NCI-H1436 treated with DMSO at 0.1 percent for 48 hours (cell line): ENCODE measurements at places on chromosomes 2 and 18.
A peak's percentile ranks its signal among the peaks of the same experiment; 100 is the strongest.

GRCh38 chr18:57029761-57030160, 117.1 kb upstream of the BOD1L2 start:
- DNase-seq: peak; percentile 13

DNA sequence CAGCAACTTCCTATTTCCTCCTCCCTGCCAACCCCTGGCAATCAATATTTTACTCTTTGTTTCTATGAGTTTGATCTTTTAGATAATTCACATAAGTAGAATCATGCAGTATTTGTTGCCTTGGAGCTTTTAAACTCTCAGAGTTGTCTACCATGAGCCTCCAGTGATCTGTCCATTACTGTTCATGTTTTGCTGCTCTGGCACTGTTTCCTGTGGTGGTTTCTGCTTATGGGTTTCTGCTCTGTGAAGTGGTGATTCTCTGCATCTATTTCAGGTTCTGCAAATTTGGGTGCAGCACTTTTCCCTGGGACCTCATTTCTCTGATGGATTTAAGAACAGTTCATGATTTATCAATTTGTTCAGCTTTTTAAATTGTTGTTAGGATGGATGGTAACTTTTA, 908.1 kb upstream of the FANCL start:
- no peak for DNase-seq

- DNase-seq: no peak
These were observed 77.4 kb upstream of the PPP1CB start for GRCh38 chr2:28674062-28674712.

DNA sequence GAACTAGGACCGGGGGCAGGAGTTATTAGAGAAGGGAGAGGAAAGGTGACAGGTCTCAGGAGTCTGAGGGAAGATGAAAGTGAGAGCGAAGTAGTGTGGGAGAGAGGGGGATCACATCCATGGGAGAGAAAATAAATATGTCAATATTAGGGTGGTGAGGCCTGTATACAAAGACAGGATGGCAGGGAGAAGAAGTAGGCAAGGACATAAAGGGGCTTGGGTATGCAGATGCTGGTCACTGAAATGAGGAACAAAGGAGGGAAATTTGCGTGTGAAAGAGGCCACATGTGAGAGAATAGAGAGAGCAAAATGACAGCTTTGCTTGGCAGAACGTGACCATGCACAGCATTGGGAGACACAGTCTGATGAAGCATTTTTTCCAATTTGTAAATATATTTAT, 13.6 kb downstream of the METAP1D start:
- DNase-seq: no peak

DNA sequence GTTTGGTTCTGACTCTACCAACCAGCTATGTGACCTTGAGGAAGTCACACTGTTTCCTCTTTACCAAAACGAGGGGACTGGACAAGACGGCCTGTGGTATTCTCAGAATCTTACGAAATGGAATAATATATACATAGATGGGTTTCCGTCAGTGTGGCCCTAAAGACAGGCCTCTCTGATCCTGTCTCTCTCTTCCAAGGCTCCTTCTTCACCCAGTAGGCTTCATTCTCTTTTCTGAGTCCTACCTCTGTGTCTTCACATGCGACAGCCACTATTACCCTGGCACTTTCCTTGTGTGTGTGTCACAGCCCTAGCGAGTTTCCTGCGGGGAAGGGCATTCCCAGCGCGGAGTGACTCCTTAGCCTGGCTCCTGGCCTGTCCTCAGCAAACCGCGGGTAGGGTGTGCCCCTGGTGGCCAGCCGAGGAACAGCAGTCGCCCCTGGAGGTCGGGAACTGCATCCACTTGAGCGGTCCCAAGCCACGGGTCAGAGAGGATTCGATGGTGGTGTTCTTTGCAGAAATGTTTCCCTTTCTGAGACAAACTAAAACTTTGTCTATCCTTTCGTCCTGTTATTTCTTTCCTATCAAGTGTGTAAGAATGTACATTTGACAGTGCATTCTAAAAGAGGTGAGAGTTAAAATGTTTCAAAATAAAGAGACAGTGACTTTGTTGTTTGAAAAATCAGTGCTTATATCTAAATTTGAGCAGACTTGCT, 63.3 kb downstream of the RAB31 start:
- no peak for DNase-seq

GRCh38 chr2:193885419-193885818, 1690.7 kb upstream of the TMEFF2 start:
- no peak for DNase-seq

- DNase-seq: no peak
These were observed 12.7 kb upstream of the CDH2 start for GRCh38 chr18:28189400-28190239.

DNA sequence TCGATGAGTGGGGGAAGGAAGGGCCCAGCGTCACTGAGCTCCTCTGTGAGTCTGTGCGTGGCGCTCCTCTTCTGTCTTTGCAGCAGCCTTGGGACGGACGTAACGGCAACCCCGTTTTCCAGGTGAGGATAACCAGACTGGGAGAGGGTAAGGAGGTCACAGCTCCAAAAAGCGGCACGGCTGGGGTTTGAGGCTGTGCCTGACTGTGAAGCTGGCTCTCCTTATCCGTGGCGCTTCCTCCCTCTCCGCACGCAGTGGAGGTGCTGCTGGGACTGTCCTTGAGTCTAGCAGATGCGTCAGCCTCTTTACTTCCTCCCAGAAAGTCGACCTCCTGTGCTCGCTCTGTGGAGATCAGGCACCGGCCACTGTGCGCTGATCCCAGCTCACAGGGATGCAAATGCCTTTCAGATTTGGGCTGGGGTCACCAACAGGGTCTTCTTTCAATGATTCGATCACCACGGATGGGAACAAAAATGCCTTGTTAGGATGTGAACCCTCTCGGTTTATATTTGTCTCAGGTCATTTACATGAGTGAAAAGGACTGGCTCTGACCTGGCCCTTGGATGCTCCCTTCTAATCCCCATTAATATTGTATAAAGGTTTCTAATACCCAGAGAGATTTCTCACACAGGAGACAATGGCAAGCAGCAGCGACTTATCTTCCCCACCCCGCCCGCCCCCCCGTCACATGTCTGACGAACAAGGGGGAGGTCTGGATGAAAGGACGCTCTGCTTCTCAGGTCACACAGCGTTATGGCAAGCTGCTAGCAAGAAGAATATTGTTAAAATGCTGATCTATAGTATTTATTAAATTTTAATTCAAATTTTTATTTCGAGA, 30.1 kb upstream of the E2F6 start:
- DNase-seq: no peak

DNA sequence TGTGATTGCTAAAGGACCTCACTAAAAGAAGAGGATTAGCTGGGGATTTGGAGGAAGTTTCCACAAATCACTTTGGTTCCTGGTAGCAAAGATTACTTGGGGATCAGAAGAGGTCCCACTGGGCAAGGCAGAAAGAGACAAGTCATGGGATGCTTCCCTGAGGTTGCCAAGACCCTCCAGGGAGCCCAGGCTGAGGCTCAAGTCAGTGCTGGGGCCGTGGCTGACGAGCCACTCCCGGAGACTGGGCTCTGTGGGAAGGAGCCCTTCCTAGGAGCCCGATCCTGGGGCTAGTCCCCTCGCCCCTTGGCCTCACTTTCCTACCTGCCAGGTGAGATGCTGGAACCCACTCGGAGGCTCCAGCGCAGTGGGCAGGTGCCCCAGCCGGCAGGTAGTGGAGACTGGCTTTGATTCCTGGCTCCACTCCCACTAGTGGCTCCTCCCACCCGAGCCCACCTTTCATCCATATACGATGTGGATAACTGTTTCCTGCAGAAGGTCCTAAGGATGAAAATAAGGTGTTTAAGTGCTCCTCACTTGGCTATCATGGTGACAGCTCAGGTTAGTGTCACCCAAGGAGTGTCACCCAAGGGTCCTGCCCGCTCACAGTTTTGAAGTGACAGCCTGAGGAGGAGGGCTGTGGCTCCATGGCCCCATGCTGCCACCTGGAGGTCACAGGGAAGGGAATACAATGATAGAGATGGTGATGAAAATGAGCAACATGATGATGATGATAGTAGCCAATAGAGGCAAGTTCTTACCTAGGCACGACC, 100.5 kb downstream of the CAPN13 start:
- DNase-seq: peak; percentile 42

- DNase-seq: no peak
These were observed 16.9 kb upstream of the TUBB6 start for GRCh38 chr18:12291161-12291560.

- DNase-seq: no peak
These were observed 10.2 kb upstream of the ATRAID start for GRCh38 chr2:27201675-27202074.

- no peak for DNase-seq
These were observed 335 bp downstream of the ERFE start for GRCh38 chr2:238159071-238159539.

- DNase-seq: no peak
These were observed 101.6 kb downstream of the SPTBN1 start for GRCh38 chr2:54557601-54558187.

GRCh38 chr18:23945416-23946079, 69.0 kb upstream of the TTC39C start:
- no peak for DNase-seq

DNA sequence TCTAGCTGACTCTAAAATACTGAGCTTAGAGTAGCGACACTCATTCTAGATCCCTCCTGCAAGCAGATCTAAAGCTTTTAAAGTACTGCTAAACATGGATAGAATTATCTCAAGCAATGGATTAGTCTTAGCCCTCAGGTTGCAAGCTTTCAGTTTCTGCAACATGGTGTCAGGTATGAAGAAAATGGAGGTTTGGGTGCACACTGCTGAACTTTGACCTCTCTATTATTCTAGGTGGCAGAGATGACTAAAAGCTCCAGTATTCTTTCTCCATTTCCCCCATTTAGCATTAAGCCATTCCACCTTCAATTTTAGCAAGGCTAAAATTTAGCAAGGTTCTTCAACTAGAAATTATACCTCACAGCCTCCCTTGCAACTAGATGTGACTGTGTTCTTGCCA, 117.0 kb downstream of the CACNB4 start:
- no peak for DNase-seq

GRCh38 chr2:148653437-148653836, 8.9 kb downstream of the EPC2 start:
- no peak for DNase-seq

DNA sequence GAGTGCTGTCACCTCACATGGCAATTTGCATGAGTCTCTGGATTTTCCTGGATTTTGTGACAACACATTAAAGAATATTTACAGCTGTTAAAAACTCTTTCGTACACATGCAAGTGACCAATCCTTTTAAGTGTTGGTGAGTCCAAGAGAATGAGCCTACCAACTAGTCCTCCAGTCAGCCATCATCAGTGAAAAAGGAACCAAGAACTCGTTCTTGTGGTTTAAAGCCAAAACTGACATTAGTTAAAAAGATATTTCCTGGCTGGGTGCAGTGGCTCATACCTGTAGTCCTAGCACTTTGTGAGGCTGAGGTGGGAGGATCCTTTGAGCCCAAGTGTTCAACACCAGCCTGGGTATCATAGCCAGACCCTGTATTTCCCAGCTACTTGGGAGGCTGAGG, 215.4 kb upstream of the ITGA4 start:
- DNase-seq: no peak

DNA sequence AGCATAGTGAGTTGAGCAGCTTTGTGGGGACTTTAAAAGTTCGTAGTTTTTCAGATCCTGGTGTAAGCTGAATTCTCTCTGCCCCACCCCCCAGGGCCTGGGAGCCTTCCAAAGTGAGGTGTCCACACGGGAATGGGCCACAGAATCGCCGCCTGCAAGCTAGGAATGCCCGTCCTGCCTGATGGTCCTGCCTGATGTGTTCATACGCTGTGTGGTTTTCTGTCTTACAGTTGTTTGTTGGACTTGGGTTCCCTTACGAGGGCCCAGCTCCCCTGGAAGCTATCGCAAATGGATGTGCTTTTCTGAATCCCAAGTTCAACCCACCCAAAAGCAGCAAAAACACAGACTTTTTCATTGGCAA, 158.7 kb downstream of the MGAT5 start:
- no peak for DNase-seq

DNA sequence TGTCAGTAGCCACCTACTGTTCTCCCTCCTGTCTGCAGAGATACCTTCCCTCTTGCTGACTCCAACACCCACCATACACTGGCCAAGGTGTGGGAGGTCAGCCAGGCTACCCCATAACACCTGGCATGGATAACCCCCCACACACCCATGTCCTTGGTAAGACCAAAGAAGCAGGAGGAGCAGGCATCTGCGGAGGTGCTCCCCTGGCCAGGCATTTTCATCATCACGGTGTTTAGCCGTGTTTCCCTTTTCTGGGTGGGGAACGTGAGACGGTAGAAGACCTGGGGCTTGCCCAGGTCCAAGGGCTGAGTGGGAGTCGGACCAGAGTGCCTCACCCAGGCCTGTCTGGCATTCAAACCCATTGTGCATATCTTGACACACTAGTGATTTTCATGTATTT, 150.3 kb downstream of the SMAD7 start:
- no peak for DNase-seq

DNA sequence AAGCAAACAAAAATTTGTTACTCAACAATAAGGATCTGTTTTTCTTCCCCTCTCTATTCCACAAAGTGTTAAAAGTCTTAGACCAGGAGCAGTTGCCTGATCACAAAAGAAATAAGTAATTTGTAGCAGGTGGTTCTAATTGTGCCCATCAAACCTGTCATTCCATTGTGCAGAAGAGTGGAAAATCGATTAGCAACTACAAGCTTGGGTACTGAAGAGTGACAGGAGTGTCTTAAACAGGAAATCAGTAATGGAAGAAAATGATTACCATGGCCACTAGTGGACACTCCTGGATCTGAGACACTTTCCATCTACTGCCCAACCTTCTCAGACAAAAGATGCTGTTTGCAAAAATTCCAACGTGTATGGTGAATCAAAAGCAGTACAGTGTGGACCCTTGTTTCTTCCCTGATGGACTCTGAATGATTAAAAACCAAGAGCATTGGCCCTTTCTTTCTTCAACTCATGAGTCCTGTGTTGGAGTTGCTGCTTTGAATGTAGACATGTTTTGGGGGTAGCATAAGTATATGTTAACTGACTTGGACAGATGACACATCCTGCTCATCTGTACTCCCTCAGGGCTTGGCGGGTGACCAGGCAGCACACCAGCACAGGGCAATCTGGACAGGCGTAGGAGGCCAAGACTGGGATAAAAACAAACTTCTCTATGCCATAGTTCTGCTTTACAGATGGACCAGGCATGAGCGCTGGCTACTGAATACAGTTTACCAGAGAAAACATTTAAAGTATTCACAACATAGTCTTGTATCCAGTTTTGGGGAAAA, 51.9 kb downstream of the PLA2R1 start:
- DNase-seq: no peak

- DNase-seq: no peak
These were observed 72.3 kb upstream of the NFATC1 start for GRCh38 chr18:79323471-79323870.
